ENCODE measurements at places on chromosomes 1 and 21.
A peak's percentile ranks its signal among the peaks of the same experiment; 100 is the strongest.

DNA sequence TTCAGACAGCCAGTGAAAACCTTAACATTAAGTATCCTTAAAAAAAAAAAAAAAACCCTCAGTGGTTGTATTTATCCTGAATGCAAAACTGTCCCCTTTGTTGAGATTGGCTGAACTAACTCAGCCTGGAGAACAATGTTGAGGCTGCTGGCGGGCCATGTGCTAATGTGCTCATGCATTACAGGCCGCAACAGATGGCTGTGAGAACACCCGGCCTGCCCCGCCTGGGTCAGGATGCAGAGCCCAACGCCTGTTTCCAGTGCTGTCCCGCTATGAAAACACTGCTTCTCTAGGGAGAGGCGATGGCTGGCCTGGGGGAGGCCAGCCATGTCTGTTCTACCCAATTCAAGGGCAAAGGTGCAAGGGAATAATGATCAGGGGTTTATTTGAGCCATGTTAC is 13.8 kb downstream of the OLIG2 start:
- no peak for DNase-seq

DNA sequence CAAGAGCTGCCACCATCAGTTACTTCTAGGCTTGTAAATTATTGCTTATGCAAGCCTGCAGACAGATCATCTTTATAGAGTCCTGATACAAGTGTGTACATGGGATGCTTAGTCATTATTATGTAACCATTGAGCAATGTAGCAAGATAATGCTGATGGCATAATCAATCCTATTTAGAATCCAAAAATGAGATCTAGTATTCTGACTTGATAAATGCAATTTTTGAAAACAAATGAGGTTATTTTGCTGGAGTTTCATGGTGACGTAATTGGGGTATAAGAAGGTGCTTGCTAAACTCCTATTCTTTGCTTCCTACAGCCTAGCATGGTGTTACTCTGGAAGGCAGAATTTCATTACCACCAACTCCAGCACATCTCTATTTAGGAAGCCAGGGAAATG is 801.7 kb upstream of the PRMT6 start:
- DNase-seq: no peak

GRCh38 chr1:229157480-229157879 is 113.4 kb upstream of the RAB4A start:
- no peak for DNase-seq

DNA sequence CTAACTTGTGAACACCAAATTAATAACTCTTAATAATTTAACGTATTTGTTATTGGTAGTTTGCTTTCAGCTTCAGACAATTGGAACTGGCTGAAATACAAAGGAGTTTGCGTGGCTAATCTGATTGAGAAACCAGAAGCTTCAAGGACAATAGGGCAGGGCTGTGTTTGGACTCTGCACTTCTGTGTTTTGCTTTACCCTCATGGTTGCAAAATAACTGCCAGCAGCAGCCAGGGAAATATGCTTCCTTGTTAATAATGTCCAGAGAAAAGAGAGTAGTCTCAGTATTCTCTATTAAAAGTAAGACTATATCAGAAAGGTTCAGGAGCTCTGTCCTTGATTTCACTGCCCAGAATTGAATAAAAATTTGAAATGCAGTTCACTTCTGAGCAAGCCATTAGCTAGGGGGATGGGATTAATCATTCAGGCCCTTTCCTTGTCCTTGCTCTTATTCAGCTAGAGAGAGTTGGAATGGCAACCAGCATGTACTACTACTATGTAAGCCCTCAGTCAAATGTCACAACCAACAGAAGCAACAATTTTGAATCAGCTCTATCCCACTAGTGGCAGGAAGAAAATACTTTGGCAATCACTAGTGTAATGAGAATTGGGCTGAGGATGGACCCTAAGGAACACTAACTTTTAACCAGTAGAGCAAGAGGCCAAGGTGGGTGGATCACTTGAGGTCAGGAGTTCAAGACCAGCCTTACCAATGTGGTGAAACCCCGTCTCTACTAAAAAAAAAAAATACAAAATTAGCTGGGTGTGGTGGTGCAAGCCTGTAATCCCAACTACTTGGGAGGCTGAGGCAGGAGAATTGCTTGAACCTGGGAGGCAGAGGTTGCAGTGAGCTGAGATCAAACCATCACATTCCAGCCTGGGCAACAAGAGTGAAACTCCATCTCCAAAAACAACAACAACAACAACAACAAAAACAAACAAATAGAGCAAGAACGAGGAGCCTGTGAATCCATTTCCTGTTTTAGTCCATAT is 76.8 kb downstream of the POU2F1 start:
- no peak for DNase-seq

GRCh38 chr1:32619701-32620485 is 30.5 kb downstream of the ZBTB8OS start:
- DNase-seq: peak; percentile 26

- DNase-seq: no peak
Measured at GRCh38 chr1:243931957-243932356, 81.9 kb upstream of the AKT3 start.

GRCh38 chr21:16460936-16461335 is 731.2 kb downstream of the USP25 start:
- DNase-seq: no peak

DNA sequence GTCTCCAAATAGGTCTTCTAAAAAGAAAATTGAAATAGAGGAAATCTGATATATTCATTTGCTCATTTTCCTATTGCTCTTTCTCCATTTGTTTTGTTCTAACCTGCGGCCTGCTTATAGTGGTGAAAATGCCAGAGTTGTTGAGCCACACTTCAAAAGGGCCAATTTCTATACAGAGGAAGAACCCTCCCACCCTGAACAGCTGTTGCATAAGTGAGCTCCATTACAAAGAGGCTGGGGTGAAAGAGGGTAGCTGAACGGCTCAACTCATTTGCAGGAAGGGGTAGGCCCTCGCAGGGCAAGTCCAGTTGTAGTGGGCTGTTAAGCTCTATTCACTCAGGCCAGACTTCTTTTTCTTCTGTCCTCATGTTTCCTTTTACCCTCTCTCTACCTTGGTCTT is 8.8 kb downstream of the ADCY10 start:
- no peak for DNase-seq

DNA sequence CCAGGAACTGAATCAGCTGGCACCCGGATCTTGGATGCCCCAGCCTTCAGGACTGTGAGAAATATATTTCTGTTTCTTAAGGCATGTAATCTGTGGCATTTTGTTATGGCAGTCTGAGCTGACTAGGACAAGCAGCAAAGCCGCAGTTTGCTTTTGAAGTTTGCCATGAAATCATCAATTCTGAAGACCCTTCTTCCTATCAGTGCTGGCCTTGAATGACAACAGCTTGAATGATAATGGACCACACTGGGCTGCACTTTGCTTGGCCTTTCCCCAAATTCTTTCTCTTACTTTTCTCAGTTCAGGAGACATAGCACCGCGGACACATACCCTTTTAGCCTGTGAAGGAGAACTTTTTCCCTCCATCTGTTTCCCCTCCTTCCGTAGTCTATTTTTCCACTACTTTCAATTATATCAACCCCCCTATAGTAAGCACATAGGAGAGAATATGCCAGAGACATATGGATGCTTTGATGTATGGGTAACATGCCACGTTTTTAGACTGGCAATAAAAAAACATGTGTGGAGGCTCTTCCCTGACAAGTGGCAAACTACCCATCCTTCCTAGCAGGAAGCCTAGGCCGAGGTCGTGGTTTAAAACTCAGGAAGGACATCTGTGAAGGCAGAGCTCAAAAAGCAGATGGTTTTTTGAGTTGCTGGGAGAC is 42.9 kb downstream of the HLX start:
- no peak for DNase-seq

DNA sequence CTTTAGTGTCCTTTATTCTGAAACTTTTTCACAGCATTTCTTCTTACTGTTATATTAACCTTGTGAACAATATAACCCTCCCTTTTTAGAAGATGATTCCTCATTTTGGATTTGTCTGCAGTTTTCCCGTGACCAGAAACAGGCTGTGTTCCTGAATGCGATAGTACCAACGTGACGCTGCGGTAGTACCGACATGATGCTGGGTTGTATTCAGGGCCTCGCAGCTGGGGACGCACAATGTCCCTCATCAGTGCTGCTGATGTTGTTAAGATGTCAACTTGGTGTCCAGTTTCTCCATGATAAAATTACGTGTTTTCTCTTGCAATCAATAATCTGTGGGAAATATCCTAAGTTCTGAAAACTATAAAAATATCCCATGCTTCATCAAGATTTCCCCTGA is 761.4 kb upstream of the TPTE start:
- no peak for DNase-seq

DNA sequence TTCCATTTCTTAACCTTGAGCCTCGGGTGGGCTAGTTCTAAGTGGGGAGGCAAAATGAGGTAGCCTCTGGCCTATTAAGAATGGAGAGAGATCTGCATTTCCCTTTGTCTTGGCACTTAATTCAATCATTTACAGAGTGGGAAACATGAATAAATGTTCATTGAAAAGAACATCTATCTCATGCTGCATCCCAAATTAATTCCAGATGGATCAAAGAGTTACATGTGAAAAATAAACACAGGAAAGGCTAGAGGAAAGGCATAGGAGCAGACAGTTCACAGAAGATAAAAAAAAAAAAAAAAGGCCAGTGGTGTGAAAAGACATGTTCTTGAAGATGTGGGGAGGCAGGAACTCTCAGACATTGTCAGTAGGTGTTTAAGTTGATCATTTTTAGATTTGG is 35.7 kb upstream of the EPS8L3 start:
- DNase-seq: no peak

GRCh38 chr1:40267767-40268187 is 9.7 kb downstream of the ZMPSTE24 start:
- no peak for DNase-seq

GRCh38 chr1:150809651-150810050 is 1.6 kb upstream of the CTSK start:
- DNase-seq: no peak

DNA sequence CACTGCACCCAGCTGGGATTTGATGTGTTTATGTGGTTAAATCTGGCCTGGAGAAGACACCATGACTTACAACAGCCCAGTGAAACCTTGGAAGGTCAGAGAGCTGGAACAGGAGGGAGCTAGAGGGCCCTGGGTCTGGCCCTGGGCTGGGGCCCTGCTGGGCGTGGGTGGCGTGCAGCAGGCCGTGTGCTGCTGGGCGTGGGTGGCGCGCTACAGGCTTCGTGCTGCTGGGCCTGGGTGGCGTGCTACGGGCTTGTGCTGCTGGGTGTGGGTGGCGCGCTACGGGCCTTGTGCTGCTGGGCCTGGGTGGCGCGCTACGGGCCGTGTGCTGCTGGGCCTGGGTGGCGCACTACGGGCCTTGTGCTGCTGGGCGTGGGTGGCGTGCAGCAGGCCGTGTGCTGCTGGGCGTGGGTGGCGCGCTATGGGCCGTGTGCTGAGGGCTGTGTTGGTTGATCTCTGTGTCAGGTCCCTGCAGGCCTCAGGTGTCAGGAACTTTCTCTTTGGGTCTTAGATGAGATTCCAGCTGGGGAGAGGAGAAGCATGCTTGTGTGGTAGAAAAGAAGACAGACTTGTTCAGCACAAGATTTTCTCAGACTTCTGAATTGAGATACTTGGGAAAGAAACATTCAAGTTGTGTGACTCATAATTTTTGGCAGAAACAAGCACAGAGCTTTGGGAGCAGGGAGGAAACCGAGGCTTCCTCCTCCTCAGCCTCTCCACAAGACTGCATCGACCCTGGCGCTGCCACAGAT is 66.0 kb downstream of the COL18A1 start:
- no peak for DNase-seq

- DNase-seq: no peak
Measured at GRCh38 chr1:71964188-71964587, 318.2 kb downstream of the NEGR1 start.

- DNase-seq: no peak
Measured at GRCh38 chr1:1065265-1065939, 8.7 kb downstream of the RNF223 start.

GRCh38 chr21:29175408-29176134 is 45.1 kb downstream of the MAP3K7CL start:
- DNase-seq: no peak
